GM13977 (cell line): ENCODE measurements at places on chromosomes 6 and 20.

DNA sequence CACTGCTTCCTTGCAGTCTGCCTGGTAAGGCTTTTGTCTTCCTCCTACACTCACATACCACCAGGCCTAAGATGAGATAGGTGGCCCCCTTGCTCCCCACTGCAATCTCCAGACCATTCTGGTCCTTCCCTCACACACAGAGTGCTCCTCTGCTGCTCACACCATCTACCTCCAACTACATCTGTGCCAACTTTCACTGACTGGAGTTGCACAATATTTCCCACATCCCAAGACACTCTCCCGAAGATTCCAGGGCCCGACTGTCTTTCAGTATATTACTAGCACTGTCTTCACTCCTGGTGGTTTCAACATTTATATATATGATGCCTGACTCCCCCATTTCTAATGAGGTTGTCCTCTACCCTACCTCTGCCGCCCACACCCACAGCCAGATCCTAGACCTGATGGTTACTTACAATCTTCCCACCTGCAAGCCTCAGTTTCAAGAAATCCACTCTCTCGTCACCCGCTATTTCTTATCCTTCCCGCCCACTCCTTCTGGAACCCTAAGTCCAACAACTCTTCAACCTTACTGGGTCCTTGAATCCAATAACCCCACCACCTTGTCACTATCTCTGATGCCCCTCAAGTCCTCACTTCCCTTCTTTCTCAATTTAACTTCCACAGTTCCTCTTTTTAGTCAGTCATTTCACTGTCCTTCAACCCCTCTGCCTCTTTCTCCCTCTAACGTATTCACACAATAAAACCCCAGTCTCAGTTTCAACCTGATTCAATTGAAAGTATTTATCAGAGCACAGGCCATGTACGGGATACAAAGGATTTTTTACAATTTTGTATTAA lies 21.6 kb downstream of the RALGAPA2 start:
- peak; percentile 31 for DNase-seq

DNA sequence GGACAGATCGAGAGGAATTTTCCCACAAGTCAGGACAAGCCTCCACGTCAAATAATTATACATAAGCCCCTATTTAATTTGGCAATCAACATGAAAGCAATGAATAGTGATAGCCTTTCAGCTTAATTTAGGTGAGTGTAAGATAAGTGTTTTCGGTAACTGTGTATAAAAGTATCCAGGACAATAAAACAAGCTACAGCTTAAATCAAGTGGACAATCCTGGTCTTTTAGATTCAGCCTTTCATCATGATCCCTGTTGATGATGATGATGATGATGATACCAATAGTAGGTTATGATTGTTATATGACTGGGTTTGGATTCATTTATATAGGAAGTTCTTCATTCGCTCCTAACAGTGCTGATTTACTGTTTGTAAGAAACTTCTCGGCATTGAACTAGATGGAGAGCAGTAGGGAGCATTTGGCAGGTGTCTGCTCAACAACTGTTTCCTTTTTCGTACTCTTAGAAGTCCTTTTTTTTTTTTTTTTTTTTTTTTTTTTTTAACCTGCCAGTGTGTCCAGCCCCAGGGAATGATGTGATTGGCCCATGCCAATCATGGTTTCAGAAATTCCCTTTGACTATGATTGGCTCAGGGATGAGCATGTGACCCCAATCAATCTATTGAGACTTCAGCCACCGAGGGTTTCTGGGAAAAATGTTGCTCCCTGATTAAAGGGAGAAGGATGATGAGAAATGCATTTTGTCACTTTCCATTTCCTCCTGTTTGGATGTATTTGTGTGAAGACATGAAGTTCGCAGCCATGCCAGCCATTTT lies 11.3 kb upstream of the RNF182 start:
- no peak for DNase-seq

GRCh38 chr6:137001299-137001976 lies 43.3 kb downstream of the IL20RA start:
- DNase-seq, result no peak

- DNase-seq, result no peak
Observed at GRCh38 chr6:118708744-118709143, 57.4 kb upstream of the CEP85L start.

DNA sequence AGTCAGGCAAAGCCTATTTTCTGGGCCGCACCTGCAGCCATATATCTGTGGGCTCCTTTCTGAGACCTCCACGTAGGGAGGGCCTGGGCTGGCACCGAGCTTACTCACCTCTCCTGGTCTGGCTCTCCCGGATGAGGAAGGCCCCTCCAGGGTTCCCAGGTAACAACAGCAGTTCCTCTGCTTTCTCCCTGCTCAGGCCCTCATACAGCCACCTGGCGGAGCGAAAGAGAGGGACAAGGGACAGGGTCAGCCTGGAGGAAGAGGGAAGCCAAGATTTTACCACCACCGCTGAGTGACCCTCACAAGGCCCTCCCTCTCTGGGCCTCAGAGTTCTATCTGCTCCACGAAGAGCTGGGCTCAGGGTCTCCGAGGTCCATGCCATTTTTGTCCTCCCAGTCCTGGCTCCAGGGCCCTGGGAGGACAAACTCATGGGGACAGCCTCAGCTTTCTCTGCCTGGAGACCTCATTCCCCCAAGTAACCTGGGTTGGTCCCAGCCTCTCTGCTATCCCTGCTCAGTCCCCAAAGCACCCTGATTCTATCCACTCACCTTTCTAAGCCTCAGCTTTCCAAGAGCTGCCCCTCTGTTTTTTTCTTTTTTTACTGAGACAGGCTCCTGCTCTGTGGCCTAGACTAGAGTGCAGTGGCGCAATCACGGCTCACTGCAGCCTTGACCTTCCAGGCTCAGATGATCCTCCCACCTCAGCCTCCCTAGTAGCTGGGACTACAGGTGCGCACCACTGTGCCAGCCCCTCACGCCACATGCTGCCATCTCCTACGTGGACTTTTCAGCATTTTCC lies 13.3 kb downstream of the SLA2 start:
- DNase-seq, result no peak

- peak; percentile 26 for DNase-seq
Observed at GRCh38 chr6:135181333-135182070, 394 bp downstream of the MYB start.
